Fibroblast of villous mesenchyme (primary cell): ENCODE measurements at places on chromosomes 1 and 21.
A peak's percentile ranks its signal among the peaks of the same experiment; 100 is the strongest.

DNA sequence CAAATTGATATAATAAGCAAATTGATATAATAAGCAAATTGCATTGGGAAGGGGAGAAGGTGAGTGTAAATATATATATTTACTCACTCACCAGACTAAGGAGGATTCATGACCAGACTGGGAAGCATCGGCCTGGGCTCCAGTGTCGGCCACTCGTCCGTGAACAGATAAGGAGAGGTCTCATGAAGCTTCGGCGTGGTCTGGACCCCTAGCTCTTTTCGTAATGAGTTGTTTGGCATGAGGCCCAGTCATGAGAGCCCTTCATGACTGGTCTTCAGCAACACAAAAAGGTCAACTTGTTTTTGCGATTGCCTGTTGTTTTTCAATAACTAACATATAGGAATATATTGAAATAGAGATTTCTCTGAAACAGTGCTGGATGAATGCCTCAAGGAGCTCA is 222.9 kb upstream of the KCNK2 start:
- DNase-seq = no peak

DNA sequence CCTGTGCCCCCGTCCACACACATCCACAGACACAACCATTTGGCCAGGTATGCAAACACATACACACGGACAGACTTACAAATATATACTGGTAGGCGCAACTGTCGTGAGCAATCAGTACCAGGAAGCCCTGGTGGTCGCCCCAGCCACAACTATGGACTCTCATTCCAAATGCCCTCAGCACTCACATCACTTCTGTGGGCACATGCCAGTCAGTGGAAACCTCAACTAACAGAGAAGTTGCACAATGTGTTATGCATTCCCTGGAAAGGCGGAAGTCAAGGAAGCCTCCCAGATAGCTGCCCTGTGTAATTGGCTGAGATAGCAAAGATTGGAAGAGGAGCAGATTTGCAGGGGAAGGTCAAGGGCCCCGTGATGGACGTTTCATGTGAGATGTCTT is 1.4 kb upstream of the HEYL start:
- no peak for DNase-seq

GRCh38 chr1:51622455-51622913 is 5.6 kb downstream of the OSBPL9 start:
- peak; percentile 71 for DNase-seq

GRCh38 chr21:24832961-24833360 is 774.3 kb downstream of the MRPL39 start:
- DNase-seq = no peak

- DNase-seq = no peak
Measured at GRCh38 chr1:229230893-229231753, 39.8 kb upstream of the RAB4A start.

- no peak for DNase-seq
Measured at GRCh38 chr1:116682641-116683221, 15.2 kb upstream of the IGSF3 start.

GRCh38 chr1:30650038-30650967 is 73.1 kb downstream of the MATN1 start:
- DNase-seq = no peak

GRCh38 chr21:36582271-36582670 is 102.3 kb upstream of the CLDN14 start:
- DNase-seq = no peak

GRCh38 chr1:215923129-215923824 is 356.2 kb downstream of the KCTD3 start:
- no peak for DNase-seq

DNA sequence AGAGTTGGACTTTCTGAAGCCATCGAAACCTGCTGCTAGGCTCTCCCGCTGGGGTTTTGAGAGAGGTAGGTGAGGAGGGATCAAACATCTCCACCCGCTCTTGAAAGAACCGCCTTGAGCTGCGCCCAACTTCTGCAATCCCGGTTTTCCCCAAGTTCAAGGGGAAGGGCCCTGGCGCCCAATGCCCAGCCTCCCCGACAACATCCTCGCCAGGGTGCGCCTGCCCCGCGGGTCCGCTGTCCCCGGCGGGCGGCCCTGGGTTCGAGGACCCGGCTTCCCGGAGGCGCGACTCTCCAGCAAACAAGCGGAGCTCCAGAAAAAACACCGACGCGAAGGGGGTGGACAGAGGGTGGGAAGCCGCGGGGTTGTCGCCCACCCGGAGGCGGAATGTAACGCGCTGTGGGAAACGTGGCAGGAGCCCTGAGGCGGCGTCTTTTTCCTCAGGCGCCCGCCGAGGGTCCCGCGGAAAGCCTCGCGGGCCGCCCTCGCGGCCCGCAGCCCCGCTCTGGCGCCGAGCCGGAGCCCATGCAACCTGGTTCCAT is 607 bp downstream of the BTG3 start:
- peak; percentile 47 for DNase-seq

DNA sequence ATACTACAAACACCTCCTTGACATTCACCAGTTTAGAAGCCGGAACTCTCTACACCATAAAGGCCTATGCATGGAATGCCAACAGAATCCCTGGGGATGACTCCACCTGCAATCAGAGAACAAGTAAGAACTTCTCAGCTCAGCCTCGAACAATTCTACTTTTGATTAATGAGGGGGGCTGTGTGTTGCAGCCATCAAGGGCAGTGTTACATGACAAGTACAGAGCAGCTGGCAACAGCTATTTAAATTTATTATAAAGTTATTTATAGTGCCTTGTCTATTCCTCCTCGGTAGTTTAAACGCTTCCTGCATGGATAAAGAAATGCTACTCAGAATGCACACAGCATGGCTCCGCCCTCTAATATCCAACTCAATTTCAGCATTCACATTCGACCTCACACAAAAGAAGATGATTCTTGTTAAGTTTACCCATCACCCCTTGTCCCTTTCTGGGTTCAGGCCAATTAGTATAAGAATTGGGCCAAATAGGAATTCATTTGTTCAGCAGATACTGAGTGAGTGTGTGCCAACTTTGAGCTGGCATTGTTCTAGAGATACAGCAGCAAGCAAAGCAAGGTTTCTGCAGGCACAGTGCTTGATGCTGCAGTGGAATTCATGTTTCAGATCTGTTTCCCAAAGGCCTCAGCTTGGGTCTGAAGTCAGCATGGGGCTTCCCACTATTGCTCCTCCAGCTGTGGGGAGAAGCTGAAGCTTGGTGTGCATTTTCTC is 6.4 kb downstream of the FNDC7 start:
- no peak for DNase-seq

- no peak for DNase-seq
Measured at GRCh38 chr1:33462405-33463164, 9.9 kb upstream of the ZSCAN20 start.

- no peak for DNase-seq
Measured at GRCh38 chr1:169047074-169047473, 59.4 kb upstream of the ATP1B1 start.

GRCh38 chr1:20354610-20355009 is 63.9 kb downstream of the VWA5B1 start:
- no peak for DNase-seq

DNA sequence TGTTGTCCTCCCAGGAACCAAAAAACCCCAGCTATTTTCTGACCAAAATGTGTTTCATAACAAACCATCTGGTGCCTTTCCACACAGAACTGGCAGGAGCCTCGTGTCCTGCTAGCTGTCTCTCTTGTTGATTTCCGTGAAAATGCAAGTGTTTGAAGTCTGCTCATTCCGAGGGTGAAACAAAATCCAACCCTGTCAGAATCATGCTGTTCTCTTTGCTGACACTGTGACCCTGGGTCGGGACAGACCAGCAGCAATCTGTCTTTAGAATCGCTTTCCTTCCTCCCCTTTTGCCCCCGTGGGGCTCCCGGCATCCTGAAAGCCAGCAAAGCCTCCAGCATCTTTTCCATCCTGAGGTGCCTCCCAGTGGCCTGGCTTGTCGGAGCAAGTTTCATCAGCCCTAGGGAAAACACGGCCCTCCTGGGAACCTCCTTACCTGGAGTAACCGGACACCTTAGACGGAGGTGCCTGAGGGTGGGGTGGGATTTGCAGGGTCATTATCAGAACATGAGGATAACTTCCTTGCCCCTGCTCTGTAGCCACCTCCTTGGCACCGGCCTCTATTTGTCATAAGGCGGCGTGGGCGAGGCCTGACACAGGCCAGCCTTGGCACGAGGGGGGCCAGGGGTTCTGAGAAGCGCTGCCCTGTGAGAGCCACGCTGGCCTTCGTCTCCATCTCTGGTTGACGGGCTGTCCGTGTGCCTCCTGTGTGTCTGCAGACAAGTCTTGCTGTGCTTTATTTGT is 24.9 kb downstream of the LDLRAP1 start:
- DNase-seq = peak; percentile 85

DNA sequence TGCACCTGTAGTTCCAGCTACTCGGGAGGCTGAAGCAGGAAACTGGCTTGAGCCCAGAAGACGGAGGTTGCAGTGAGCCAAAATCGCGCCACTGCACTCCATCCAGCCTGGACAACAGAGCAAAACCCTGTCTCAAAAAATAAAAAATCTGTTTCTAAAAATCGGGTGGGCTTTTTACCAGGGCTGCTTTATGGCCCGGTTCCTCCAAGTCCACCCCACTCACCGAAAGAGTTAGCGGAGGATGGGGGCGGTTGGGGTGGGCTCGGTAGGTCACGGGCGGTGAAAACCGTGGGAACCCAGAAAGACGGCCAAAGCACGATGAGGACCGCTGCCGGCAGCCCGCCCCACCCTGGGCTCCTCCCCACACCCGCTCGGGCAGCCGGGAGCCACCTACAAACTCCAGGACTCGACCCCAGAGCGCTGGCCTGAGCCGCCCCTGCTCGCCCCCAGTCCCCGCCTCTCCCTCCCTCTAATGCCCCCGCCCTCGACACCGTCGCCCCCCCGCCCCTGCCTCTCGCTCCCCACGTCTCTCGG is 846 bp upstream of the PER3 start:
- peak; percentile 55 for DNase-seq

GRCh38 chr1:88221411-88221810 is 462.7 kb upstream of the PKN2 start:
- DNase-seq = no peak

- no peak for DNase-seq
Measured at GRCh38 chr1:8739377-8739776, 78.1 kb downstream of the RERE start.

GRCh38 chr1:217687511-217687910 is 56.4 kb downstream of the SPATA17 start:
- no peak for DNase-seq

DNA sequence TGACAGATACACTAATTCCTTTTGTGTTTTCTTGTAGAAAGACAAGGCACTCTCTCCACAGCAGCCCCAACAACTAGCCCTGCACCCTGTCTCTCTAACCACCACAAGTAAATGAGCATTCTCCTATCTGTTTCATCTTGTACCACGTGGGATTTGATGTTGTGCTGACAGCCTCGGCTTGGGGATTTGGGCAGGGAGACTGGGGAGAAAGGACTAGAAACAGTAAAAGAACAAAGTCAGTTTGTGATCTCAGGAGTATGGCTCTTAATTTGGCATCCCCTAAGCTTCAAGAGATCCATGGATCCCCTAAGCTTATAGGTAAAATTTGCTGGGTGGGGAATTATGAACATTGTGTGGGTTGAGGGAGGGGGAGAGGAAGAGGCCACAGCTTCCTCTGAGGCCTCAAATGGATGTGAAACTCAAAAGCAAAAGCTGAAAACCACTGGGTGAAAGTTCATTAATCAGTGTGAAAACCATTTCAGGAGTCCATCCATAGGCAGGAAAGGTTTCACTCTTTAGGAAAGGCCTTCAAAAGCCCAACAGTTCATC is 3.1 kb downstream of the C1orf162 start:
- DNase-seq = no peak

- peak; percentile 64 for DNase-seq
Measured at GRCh38 chr1:168190403-168190802, 11.6 kb downstream of the TIPRL start.

DNA sequence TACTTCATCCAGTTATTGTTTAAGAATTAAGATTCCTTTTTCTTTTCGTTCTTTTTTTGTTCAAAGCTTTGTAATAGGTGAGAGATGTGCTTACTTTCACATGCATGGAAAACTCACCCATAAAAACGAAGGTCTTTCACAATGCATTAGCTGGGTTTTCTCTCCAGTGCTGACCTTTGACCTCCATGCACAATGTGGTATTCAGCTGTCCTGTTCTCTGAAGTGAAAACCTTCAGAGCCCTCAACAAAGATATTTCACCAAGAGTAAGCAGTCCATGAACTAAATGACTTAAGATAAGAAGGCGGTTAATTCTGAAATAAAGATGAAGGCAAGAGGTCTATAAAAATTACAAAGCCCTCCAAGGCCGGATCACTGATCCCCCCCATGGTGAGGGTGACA is 77.1 kb upstream of the IPO9 start:
- DNase-seq = peak; percentile 96

DNA sequence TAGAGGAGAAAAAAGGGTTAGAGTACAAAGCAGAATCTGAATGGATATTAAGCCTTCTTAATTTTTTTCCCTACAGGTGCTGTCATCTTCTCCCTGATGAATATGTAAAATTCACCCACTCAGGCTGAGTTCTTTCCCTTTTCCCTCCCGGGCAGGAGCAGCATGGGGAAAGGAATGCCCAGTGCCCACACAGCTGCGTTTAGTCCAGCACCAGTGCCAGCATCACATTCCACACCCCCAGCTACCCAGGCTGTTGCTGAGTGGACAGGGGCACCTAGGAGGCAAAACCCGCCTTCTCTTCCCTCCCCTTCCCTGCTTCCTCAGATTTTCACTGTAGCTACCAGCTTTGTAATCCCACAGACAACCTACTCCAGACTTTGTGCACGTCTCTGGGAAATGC is 3.4 kb upstream of the CADM3 start:
- no peak for DNase-seq
